Activated gamma-delta T cell treated with anti-CD3 and anti-CD28 coated beads, Interleukin-2, amount 50 U/mL, for 16 hours (primary cell): ENCODE measurements at places on chromosomes 11 and 22.

- DNase-seq: no peak
These were observed 21.0 kb downstream of the PPIL2 start for GRCh38 chr22:21686634-21687393.

GRCh38 chr22:48803171-48803947 lies 1024.3 kb downstream of the BRD1 start:
- no peak for DNase-seq

DNA sequence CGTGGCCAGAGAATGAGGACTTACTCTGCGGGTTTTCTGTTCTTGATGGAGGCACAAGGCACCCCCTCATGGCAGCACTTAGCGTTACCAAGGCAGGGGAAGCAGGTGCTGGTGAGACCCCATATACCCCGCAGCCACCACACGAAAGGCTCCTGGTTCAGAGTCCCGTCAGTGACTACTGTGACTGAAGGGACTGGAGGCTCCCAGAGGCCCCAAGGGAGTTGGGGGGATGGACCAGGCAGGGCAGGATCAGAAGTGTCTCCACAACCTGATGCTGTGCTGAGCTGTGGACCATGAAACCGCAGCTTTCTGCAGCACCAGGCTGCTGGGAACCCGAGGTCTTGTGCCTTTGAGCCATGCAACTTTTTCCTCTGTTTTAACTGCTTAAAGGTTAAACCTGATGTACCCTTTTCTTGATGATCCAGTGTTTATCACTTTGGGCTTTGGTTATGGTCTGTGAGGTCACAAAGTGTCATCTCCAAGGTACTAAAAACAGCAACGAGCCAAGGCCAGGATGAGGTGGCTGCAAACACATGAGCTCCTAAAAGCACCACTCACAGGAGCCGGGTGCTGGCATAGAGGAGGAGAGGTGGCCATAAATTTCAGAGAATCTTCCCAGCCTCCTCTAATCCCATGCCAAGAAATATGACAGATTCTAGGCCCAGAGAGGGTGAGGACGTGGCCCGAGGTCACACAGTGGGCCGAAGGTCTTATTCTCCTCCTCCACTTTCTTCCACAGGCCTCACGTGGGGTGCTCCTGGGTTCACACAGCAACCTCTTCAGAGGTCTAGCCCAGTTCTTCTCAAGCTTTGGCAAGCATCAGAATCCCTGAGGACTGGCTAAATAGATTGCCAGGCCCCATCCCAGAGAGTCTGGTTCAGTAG lies 4.2 kb upstream of the LRRC32 start:
- no peak for DNase-seq

GRCh38 chr11:34790620-34791019 lies 125.6 kb downstream of the APIP start:
- DNase-seq: no peak

DNA sequence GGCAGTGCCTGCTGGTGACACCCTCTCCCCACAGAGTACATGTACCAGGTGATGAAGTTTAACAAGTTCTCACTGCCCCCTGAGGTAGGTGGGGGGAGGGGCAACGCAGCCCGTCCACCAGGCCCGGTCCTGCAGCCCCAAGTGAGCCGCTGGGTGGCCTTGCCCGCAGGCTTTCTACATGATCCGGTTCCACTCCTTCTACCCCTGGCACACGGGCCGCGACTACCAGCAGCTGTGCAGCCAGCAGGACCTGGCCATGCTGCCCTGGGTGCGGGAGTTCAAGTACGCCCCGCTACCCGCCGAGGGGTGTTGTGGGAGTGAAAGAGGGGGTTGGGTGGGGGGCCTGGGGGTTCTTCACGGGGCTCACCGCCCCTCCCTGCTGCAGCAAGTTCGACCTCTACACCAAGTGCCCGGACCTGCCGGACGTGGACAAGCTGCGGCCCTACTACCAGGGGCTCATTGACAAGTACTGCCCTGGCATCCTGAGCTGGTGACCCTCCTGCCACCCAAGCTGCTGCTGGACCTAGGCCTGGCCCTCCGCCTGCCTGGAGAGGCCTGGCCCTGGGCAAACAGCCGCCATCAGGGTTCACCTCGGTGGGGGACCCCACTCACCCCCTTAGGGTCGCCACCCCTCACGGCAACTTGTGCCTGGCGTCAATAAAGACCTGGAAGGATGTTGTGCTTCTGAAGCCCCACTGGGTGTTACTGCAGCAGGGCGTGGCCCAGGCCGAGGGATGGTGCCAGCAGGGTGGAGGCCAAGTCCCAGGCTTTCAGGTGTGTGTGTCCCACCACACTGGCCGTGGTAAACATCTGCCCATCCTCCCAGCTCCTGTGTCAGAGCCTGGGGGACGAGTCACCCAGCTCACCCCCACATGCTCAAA lies 2.9 kb downstream of the MIOX start:
- no peak for DNase-seq

- no peak for DNase-seq
These were observed 50.2 kb downstream of the MCAM start for GRCh38 chr11:119266517-119267255.

DNA sequence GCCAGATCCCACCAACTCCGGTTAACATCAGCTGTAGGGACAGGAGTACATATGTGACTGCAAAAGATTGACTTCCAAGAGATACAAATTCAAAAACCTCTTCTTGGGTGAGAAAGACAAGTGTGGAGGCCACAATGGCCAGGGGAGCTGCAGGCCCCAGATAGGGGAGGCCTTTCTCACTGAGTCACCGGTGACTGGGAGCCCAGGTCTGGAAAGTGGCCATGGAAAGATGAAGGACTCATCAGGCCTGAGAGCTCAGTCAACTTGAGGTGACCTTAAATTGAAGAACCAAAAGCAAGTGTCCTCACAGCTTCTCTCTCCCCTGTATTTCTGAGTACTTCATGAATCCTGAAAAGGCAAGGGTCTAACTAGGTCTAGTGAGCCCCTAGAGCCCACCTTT lies 90.4 kb upstream of the CLPB start:
- no peak for DNase-seq

- no peak for DNase-seq
These were observed 167.0 kb upstream of the B3GAT1 start for GRCh38 chr11:134578807-134579723.
